ENCODE measurements at places on chromosomes 12 and 14. TPM values are rescaled to one million over a fixed set of nuclear protein-coding genes. Genes with fewer than 3 reads are reported as not detected.

The CATSPERB gene
- 1.8 TPM for total RNA-seq

The DDN gene
- total RNA-seq = 0.84 TPM

- no peak for DNase-seq
These were observed 211.1 kb downstream of the SPTSSA start for GRCh38 chr14:34250959-34251358.

DNA sequence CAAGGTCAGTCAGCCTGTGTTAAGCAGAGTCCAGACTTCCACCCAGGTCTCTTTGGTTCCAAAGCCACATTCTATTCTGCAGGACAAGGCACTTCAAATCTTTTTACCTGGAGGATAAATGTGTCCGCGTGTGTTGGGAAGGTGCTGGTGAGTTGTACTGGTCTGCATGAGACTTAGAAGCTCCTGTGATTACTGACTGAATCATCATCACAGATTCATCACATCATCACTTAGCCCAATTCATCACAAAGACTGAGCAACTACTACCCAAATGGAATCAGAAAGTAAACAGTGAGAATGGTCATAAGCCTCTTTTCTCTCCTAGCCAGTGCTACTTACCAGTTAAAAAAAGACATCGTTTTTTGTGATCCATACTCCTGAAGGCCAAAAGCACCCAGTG is 5.3 kb downstream of the SLC15A5 start:
- no peak for DNase-seq

DNA sequence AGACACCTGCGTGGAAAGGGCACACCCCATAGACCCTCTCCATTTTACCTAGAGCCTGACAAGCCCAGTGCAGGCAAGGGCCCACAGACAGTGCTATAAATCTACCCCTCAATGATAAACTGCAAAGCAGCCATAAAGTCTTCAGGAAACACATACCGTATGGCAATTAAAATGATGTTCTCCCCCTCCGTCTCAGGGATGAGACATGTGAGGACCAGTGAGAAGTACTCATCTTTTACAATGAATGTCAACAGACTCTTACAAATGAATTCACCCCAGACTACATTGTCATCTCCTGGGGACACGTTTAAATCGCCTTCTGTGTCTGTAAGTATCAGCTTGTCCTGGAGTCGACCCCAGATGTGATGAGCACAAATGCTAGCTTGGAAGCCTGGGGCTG is 362.7 kb downstream of the ADGRD1 start:
- DNase-seq = no peak

DNA sequence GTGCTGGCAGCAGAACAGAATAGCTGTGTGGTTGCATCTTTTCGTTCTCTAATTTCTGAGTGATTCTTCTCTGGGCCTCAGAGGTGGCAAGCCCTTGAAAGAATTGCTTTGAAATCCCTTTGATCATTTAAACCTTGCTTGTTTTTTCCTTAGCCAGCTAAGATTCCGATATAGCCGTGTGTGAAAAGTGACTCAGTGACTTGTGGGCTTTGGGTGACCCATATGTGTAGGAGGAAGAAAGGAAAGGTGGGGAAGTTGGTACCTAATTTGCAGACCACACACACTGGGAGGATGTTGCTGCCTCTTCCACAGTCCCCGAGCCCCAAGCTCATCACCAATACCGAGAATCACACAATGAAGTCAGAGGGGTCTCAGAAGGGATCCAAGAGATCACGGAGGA is 18.8 kb downstream of the SLC24A4 start:
- no peak for DNase-seq

- DNase-seq = peak; percentile 93
These were observed at the start of gene MBD6 for GRCh38 chr12:57522011-57522886. Gene MBD6 (plus strand): TSS chr12:57522824. CDS start chr12:57524304, 1,480 bp downstream.

- DNase-seq = no peak
These were observed 88.7 kb downstream of the BCL11B start for GRCh38 chr14:99183311-99183710.

GRCh38 chr12:49264466-49264872 is 413 bp upstream of the TUBA1C start:
- no peak for DNase-seq

DNA sequence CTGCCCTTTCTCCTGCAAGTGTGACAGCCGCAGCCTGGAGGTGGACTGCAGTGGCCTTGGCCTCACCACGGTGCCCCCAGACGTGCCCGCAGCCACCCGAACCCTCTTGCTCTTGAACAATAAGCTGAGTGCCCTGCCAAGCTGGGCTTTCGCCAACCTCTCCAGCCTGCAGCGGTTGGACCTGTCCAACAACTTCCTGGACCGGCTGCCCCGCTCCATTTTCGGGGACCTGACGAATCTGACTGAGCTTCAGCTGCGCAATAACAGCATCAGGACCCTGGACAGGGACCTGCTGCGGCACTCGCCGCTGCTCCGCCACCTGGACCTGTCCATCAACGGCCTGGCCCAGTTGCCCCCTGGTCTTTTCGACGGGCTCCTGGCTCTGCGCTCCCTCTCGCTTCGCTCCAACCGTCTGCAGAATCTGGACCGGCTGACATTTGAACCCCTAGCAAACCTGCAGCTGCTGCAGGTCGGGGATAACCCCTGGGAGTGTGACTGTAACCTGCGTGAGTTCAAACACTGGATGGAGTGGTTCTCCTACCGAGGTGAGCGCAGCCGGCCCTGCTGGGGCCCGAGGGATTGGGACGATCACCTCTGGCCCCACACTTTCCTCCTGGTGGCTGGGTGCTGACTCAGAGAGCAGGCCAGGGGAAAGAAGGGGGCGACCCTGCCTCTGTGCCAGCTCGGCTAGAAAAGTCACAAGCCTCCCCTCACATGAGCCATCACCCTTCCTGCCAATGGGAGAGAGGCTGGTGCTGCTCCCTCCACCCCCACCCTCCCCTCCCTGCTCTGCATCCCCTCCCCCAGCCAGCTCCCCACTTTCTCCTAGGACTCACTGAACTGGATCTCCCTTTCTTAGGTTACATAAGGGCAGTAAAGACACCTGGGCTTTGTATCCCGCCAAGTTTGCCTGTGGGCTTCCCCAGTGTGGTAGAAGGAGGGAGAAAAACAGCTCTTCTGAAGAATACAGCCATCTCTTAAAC is 10.9 kb downstream of the LRTM2 start:
- peak; percentile 60 for DNase-seq

GRCh38 chr12:88306471-88307069 is 164.5 kb downstream of the TMTC3 start:
- DNase-seq = no peak

GRCh38 chr12:62700091-62700880 is 233.7 kb downstream of the MON2 start:
- no peak for DNase-seq

DNA sequence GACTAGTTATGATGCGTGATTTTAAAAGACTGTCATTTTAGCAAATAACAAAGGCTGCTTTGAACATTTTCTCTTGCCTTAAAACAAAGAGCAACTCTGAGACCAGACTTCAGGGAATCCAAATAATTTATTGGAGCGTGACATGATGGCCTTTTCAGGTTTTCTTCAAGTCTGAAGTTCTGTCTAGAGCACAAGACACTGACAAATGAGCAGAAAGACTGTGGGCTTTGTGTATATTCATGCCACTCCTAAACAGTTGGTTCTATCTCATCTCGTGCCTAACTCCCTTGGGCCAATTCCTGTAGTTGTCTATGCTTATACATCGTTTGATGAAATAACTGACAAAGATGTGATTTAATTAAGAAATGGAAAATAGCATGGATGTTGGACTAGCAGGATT is 47.5 kb downstream of the IFT81 start:
- no peak for DNase-seq

DNA sequence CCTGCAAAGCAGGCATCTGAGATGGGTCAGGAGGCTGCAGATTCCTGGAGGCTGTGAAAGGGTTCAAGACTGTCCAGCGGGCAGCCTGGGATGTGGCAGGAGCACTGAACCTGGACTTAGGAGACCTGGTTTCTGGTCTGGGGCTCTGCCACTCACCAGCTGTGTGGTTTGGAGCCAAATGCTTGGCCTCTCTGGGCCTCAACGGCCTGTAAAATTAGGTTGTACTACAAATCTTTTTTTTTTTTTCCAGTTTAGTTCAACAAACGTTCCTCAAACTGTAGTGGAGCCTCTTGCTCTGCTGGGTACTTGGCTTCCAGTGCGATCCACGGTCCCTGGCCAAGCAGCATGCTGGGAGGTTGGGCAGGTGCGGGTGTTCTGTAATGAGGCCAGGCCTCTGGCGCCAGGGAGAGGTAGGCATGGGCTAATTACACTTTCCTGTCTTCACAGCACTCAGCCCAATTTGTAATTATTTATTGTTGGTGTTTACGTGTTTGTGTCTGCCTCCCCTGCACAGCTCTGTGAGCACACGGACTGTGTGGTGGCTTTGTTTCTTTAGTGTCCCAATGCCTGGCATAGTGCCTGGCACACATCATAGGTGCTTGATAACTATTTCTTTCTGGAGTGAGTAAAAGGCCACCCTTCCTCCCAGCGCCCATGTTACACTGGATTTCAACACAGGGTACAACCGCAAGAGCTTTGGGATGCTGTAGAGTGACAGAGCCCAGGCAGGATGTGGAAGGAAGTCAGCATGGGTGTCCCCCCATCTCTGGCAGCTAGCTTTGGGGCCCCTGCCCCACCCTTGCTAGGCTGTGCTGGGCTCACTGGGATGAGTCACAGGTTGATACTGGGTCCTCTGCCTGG is 5.8 kb upstream of the KRT80 start:
- no peak for DNase-seq

All from left cardiac atrium (tissue), 4 donors.